ENCODE measurements at places on chromosomes 6 and 20. TPM values are rescaled to one million over a fixed set of nuclear protein-coding genes. Genes with fewer than 3 reads are reported as not detected.

GRCh38 chr20:36848078-36848660, 27.8 kb upstream of the TLDC2 start:
- DNase-seq, result no peak

DNA sequence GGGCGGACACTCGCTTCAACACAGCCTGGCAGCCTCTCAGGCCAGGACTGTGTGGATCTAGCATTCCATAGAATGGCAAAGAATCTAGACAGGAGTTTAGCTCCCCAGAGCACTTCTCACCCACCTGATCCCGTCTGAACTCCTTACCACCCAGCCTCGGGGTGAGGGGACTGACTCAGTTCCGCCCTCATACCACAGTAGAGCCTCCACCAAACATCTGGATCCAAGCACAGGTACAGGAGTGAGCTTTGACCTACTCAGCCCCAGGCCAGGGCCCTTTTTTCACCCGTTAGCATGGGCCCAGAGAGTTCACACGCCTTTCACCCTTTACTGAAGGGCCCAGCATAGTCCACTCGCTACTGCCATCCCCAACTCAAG, 715 bp downstream of the PSMF1 start:
- DNase-seq, result no peak

- DNase-seq, result no peak
Measured at GRCh38 chr6:73134588-73134987, 90.7 kb downstream of the KHDC1L start.

GRCh38 chr6:116008470-116009243, 52.0 kb downstream of the FRK start:
- no peak for DNase-seq

DNA sequence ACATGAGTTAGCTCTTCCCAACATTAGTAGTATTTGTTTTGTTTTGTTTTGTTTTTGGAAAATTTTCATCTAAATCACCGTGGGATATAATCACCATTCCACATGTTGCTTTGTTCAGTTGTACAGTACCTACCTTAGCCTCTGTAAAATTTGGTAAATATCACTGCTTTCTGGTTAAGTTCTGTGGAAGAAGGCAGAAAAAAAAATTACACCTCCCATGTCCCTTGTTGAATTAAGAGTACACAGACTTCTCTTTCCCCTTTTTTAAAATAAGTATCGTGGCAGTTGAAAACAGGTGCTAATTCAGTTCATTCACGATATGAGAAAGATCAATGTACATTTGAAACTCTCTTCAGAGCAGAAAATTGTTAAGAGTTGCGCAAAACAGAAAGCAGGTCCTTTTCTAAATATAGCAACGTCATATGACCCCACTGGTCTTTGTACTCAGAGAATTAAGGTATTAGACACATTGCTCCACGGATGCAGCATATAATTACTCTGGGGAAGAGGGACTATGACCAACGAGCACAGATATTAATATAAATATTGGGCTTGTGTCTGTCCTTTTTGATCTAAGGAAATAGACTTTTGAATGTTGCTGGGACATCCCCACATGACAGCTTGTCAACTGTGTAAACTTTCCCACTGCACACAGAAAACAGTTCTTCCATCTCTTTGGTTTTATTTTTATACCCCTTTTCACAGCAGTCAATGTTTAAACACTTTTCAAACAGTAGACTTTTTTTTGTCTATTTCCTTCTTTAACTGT, 58.6 kb upstream of the ZNF217 start:
- no peak for DNase-seq

- DNase-seq, result no peak
Measured at GRCh38 chr6:169452869-169453620, 199.4 kb upstream of the THBS2 start.

DNA sequence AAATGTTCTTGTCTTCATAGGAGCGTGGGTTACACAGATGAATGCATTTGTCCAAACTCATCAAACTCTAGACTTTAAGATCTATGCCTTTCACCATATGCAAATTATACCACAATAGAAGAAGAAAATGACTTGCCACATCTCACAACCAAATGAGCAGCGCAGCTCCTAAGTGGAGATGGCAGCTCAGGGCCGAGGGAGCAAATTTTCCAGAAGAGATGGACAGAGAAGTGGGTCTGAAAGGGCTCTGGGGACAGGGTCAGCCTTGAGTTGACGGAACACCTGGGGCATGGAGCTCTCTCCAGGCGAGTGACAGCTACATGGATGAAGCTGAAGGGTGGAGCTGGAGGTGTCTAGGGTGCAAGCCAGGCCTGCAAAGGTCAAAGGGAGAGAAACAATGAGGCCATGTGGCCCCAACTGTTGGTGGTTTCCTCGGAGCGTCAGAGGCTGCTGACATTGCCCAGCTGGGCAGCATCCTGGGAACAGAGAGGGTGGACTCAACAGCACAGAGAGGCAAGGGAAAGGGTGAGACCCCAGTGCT, 228.3 kb downstream of the NRN1 start:
- DNase-seq, result no peak

GRCh38 chr6:30835576-30835975, 48.7 kb upstream of the DDR1 start:
- DNase-seq, result no peak

GRCh38 chr20:20685635-20686034, 26.8 kb downstream of the RALGAPA2 start:
- DNase-seq, result no peak

DNA sequence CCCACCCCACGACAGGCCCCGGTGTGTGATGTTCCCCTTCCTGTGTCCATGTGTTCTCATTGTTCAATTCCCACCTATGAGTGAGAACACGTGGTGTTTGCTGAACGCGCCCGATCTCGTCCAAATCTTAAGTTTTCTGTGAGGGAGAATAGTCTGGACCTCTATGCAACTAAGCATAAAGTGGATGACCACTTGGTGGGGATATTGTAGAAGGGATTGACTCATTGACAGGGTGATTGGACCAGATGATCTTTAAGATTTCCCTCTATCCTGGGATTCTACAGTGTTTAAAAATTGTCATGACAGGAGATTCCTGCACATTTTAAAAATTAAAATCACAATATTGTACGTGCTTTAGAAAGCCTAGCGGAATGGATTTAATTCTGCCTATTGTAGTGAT, 141.3 kb downstream of the TRMT11 start:
- no peak for DNase-seq

DNA sequence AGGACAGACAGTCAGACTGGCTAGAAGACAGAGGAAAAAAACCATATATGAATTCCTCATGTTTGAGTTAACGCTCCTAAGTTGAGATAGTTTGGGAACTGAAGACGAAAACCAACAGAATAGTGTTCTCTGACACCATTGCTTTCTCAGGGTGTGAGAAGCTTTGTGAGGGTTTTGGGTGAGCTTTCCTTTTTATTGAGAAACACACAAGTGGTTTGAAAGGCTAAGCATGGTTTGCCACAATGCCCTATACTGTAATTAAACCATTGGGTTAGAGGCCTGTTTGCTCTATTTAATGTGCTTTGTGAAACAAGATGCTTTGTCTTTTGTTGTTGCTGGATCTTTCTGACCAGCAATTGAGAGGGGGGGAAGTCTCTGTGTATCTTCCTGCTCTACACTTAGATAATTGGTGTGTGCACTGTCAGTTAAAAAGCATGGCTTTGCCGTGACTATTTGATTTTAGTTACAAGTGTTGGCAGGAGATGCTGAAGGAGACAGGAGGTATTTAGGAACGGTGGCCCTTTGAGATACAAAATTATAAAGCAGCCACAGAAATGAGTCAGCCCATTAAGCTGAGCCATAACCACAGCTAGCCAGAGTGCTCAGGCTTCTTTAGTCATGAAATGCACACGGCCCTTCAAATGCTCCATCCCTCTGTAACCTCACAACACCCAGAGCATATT, 273.0 kb upstream of the PREP start:
- DNase-seq, result no peak

Gene PRL
- not detected for total RNA-seq

GRCh38 chr6:4861564-4861963, 85.4 kb downstream of the CDYL start:
- DNase-seq, result no peak

GRCh38 chr6:168292826-168293225, 26.8 kb downstream of the DACT2 start:
- DNase-seq, result no peak

- no peak for DNase-seq
Measured at GRCh38 chr6:55694148-55694547, 115.2 kb upstream of the HMGCLL1 start.

Gene MYCT1
- total RNA-seq, result 7.8 TPM

DNA sequence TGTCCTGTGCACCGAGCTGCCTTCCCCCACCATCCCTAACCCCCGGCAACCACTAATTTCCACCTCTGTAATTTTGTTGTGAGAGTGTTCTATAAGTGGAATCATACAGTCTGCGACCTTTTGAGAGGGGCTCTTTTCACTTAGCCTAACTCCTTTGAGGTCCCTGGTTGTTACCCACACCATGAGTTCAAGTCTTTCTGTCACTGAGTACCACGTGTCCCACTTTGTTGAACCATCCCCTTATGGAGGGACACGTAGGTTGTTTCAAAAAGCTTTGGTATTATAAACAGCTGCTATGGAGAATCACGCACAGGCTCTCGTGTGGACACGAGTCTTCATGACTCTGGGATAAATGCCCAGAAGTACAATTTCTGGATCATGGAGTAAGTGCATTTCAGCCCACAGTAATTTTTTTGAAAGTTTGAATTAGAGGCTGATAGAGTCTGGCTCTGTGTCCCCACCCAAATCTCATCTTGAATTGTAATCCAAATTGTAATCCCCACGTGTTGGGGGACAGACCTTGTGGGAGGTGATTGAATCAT, 9.5 kb downstream of the FAM209B start:
- no peak for DNase-seq

GRCh38 chr6:23228439-23229024, 659.2 kb downstream of the HDGFL1 start:
- DNase-seq, result no peak

Gene TXNDC5
- total RNA-seq, result 114 TPM

DNA sequence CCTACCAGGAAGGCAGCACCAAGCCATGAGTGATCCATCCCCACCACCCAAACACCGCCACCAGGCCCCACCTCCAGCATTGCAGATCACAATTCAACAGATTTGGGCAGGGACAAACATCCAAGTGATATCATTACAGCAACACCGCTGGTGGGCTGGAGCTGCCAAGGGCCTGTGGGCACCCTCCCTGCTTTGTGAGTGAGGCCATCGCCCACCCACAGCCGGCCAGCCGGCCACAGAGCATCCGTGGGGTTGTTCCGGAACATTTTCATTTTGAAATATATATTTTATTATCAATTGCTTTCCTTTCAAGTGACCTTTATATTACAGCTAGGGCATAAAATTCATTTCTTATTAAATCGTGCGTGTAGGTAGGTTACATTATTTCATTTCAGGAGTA, 286.0 kb upstream of the CDH4 start:
- no peak for DNase-seq

Gene RAET1L
- 50.0 TPM for total RNA-seq

- DNase-seq, result no peak
Measured at GRCh38 chr6:142474531-142475289, 172.9 kb downstream of the ADGRG6 start.

- DNase-seq, result no peak
Measured at GRCh38 chr6:13630499-13630898, 15.4 kb downstream of the NOL7 start.

- DNase-seq, result no peak
Measured at GRCh38 chr20:43787937-43788336, 61.1 kb upstream of the GTSF1L start.

GRCh38 chr20:44496976-44497375, 21.3 kb downstream of the TTPAL start:
- no peak for DNase-seq

GRCh38 chr6:129453073-129453472, 256.9 kb downstream of the ARHGAP18 start:
- no peak for DNase-seq

GRCh38 chr6:152154559-152155356, 347.3 kb downstream of the ESR1 start:
- no peak for DNase-seq

DNA sequence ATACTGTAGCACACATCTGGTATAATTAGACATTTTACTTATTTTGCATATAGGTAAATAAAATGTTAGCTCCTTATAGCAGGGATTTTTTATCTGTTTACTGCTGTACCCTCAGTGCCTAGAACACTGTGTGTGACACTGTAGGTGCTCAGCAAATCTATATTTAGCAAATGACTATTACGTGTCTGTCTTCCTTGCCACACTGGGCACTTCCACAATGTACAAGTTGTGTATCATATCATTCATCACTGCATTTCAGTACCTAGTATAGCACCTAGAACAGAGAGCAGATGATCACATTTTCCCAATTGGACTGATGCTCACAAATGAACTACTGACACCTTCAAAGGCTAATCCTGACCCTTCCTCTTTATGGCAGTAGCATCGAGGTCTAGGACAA, 115.6 kb downstream of the MYB start:
- no peak for DNase-seq

Gene VSX1
- not detected for total RNA-seq

DNA sequence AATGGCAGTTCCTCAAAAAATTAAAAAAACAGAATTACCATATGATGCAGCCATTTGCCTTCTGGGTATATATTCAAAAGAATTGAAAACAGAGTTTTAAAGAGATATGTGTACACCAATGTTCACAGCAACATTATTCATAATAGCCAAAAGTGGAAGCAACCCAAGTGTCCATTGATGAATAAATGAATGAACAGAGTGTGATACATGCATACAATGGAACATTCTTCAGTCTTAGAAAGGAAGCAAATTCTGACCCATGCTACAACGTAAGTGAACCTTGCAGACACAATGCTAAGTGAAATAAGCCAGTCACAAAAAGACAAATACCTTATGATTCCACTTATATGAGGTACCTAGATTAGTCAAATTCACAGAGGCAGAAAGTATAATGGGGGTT, 34.7 kb upstream of the YWHAB start:
- DNase-seq, result no peak

DNA sequence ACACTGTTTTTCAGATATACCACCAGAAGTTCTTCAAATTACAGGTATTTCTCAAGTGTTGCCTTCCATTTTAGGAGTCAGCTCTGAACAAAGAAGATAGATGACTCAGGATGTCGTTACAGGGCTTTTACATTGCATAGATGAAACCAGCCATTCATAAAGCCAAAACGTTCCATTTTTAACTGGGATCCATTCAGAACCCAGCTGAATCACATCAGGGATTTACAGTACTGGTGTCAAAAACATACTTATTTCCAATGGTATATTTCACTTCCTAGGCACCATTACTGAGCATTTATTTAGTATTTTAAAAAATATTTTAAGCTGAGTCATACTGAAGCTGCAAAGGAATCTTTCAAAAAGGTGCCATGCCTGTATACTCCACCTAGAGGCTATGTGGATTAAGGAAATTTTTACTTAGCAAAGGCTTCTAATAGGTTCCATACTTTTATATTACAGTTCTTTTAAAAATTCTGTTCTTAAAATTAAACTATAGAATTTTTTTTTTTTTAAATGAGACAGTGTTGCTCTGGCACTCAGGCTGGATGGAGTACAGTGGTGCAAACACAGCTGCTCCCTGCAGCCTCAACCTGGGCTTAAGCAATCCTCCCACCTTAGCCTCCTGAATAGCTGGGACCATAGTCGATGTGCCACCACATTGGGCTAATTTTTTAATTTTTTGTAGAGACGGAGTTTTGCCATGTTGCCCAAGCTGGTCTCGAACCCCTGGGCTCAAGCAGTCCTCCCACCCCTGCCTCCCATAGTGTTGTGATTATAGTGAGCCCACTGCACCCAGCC, 2.6 kb downstream of the ASF1A start:
- DNase-seq, result no peak

GRCh38 chr6:119584088-119584487, 234.5 kb upstream of the MAN1A1 start:
- no peak for DNase-seq

GRCh38 chr6:115617031-115617430, 443.7 kb downstream of the FRK start:
- DNase-seq, result no peak

GRCh38 chr6:157831018-157831369, 7.9 kb downstream of the SNX9 start:
- DNase-seq, result no peak

All from esophagus squamous epithelium (tissue), 5 donors.